Endothelial cell (in vitro differentiated cells): ENCODE measurements at places on chromosomes 11 and 22.

DNA sequence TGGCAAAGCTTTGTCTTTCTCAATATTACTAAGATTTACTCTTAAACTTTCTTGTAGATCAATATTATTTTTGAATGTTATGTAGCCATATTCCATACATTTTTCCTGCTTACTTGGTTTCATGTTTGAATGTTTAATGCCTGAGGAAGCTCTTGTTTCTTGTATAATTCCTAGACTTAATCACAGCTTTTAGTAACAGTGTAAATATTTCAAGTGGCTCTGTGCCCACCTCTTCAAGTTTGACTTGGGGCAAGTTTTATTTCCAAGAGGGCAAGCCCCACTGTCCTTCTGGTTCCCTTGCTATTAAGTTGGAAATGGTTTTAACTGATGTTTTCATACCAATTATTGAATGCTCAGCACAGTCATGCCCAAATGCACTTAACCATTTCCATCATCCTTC is 1004.1 kb downstream of the OPCML start:
- DNase-seq, result no peak

DNA sequence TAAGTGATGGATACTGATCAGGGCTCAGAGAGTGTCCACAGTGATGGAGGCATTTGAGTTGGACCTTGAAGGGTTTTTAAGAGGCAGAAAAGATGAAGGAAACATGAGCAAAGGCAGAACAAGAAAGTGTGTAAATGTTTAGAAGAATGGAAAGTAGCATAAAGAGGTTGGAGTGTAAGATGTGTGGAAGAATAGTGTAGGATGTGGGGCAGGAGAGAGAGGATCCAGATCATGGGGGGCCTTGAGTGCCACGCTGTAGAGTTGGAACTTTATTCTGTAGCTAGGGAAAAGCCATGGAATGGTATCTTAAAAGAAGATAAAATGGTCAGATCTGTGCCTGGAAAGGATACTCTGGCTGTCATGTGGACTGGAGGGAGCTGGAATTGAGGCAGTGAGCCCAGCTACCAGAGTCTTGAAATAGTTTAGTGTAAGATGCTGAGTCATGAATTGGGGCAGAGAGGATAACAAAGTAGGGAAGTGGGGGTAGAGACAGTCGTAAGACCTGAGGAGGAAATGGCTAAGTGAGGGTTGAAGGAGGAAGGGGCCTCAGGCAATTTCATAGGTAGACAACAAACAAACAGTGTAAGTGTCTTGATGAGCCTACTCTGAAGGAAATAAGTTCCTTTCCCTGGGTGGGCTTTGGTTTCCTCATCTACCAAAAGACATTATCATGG is 6.7 kb downstream of the KCNE3 start:
- no peak for DNase-seq

DNA sequence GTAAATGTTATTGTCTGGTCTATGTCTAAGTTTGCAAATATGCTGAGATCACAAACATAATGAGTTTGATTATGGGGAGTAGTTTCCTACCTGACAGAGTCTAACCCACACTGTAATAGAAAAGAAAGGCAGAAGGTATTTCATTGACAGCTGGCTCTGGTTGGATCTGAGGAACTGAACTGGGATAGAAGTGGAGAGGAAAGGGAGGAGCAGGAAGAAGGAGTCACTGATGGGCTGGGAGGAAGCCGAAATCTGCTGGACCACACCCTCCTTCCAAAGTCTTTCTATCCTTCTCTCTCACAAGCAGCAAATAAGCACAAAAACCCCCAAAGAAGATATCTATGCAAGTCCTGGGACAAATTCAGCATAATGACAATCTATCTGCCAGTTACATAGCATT is 11.7 kb downstream of the BLID start:
- DNase-seq, result no peak

DNA sequence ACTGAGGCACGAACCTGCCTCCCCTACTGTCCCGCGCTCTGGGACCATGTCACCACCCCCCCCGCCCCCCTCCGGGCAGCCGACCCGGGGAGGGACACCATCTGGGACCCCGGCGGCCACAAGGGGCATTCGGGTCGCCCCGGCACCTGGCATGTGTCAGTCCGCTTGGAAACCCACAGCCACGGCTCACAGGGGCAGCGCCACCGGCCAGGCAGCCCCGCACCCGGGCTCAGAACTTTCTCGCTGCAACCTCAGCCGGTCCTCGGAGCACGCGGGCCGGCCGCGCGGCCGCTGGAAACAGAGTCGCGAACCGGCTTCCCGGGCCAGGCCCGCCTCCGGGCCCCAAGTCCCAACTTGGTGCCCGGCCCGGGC is 159.9 kb upstream of the GRK3 start:
- peak; percentile 48 for DNase-seq
